ENCODE measurements at places on chromosomes 7 and 10.

GRCh38 chr7:22578007-22578733 lies 78.2 kb upstream of the STEAP1B start:
- DNase-seq: no peak

DNA sequence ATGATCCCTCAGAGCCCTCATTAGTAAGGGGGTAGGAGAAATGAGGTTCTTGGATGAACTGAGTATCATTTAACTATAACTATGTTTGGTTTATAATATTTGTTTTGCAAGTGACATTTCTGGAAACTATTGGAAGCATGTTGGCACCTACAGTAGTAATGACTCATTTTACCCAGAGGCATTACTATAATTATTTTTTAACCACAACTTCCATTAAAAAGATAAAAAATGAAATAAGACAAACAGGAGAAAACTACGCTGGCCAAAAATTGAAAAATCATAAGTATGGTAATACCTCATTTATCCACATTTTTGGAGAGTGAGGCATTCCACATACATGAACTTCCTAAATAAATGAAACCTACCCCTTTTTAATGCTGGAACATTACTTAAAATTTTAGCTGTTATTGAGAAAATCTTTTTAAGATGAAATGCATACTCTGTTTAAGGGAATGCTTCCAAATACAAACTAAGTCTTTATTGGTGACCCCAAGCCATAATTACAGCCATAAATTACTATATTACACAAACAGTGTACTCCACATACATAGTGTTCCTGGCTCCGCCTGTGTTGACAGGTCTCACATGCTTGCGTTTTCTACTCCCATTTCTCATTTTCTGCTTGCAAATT lies 84.6 kb upstream of the CAPZA2 start:
- no peak for DNase-seq

DNA sequence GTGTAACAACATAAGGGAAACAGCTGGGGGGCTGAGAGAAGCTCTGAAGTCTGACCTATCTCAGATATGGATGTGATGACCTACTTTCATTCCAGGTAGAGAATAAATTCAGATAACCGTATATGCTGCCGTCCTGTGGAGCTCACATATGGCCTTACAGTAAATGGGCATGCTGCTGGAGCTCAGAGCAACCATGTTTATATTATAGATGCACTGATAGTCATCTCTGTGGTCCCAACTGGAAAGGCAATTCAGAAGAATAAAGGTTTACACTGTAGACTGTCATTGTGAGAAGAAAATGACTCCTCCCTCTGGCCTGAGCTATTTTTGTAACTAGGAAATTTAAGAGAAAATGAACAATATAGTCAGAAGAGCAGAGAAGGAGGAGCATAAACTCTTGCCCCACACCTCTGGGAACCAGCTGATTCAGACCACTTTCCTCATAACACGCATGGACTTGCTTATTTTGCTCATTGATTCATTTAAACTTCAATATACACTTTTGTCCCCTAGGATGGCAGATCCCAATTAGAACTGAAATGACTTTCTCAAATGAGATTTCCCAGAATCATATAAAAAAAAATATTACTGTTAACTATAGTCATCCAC lies 69.9 kb upstream of the NXPH1 start:
- no peak for DNase-seq

DNA sequence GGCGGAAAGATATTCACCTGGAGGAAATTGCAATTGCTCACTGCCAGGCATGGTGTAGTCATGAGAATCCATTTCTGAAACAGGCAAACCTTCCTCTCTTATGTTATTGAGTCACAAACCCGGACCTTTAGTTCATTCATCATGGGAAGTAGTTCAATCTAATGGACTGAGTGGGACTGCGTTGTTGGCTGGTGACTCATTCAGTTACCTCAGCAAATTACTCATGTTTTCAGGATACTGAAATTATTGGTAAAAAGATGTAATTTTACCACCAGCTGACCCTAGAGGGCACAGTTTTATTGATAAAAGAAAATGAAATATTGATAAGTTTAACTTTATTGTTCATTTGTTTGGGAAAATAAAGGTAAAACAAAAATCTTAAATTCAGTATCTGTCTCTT lies 1194.4 kb upstream of the SORCS1 start:
- DNase-seq: no peak

GRCh38 chr10:127215866-127216265 lies 19.5 kb upstream of the INSYN2A start:
- DNase-seq: no peak

DNA sequence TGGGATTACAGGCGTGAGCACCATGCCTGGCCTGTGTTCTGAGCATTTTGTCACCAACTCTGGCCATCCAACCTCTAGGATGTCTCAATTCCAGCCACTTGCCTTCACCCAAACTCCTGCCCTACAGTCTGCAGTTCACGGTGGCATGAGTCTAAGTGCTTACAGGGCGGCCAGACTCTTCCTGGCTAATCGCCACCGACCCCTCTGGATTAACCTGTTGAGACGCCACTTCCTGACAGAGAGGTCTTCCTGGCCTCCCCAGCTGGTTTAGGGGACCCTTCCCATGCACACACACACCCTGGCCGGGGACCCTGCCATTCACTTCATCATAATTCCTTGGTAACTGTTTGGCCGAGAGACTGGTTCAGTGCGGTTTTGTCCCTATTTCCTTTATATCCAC lies 211.5 kb upstream of the SH2B2 start:
- no peak for DNase-seq

GRCh38 chr7:113207931-113208330 lies 89.6 kb upstream of the SMIM30 start:
- no peak for DNase-seq

GRCh38 chr10:7596356-7596755 lies 70.4 kb downstream of the ITIH5 start:
- DNase-seq: no peak

GRCh38 chr7:152597507-152597906 lies 78.4 kb downstream of the XRCC2 start:
- DNase-seq: no peak

DNA sequence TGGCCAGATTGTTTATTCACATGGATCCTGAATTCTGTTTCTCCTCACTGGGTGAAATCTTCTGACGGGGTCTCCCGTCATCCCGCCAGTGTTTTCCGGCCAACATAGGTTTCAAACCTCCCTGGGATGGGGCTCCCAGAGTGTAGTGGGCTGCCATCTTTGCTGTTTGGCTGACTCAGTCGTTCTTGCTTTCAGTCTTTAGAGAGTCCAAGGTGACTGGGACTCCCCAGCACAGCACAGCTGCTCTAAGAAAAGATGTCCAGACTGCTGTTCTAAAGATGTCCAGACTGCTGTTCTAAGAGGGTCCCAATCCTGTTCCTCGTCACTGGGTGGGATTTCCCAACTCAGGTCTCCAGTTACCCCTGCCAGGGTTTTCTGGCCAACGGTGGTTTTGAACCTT lies 801.9 kb upstream of the IGFBP3 start:
- no peak for DNase-seq

DNA sequence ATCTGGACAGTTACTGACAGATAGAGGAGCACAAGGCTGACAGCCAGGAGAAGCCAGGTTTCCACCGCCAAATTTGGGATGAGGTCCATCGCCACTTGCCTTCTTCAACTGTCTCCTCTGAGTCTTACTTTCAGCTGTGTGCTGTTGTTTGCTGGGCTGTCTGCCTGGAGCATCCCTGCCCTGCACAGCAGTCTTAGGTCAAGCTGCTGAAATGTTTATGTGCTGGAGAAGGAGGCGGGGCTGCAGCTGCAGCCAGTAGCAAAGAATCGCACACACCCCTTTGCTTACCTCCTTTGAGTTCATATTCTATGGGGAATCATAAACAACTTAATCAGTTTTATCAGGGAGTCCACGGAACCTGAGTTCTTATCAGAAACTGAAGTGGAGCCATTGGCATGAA lies 20.1 kb upstream of the CYP3A5 start:
- no peak for DNase-seq

DNA sequence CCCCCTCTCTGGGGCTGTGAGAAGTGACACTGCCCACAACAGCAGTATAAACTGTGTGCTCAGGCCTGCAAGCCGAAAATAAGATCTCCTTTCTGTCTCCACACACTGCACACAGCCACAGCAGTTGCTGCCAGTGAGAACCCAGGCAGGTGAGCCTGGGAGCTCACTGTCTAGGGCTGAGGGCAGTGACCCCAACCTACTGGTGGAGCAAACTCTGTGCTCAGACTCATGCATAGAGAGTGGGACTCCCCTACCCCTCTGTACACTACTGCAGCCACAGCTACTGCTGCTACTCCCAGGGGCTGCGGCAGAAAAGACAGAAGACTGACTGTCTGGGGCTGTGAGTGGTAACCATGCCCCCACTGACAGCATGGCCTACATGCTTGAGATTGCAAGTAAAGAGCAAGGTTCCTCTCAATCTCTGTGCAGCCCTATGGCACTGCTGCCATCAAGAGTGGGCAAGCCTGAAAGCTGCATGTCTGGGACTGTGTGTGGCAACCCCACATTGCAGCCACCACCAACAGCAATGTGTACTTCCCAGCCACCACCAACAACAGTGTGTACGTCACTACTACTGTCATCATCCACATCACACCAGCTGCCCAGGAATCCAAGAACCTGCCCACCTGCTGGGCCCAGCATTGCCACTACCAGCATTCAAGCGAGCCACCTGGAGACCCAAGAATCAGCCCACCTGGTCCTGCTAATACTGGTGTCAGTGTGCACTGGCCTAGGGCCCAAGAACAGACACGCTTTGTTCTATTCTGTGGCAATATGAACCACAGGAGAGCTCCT lies 226.1 kb downstream of the XPNPEP1 start:
- no peak for DNase-seq

Measured in thoracic aorta (tissue), 2 donors.